ENCODE measurements at places on chromosomes 11 and 22.

- DNase-seq: no peak
Observed at GRCh38 chr11:65262776-65263175, 1.0 kb downstream of the POLA2 start.

GRCh38 chr11:102929972-102930371 lies 25.6 kb downstream of the MMP13 start:
- DNase-seq: no peak

DNA sequence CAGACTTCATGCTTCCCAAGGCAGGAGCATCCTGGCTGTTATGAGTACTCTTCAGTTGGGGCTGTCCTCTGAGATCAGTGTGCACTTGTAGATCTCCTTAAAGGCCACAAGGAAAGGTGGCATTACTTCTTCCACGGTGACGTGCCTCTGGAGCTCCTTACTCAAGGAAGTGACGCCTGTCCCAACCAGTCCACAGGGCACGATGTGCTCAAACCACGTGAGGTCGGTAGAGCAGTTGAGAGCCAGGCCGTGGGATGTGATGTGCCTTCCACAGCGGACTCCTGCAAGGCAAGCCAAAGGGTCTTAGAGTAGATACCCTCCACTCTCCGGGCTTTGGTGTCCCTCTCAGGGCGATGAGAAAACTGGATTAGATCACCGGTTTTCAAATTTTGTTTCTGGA lies 1.4 kb downstream of the LIPT2 start:
- DNase-seq: no peak

GRCh38 chr11:12048936-12049790 lies 40.7 kb upstream of the DKK3 start:
- no peak for DNase-seq

DNA sequence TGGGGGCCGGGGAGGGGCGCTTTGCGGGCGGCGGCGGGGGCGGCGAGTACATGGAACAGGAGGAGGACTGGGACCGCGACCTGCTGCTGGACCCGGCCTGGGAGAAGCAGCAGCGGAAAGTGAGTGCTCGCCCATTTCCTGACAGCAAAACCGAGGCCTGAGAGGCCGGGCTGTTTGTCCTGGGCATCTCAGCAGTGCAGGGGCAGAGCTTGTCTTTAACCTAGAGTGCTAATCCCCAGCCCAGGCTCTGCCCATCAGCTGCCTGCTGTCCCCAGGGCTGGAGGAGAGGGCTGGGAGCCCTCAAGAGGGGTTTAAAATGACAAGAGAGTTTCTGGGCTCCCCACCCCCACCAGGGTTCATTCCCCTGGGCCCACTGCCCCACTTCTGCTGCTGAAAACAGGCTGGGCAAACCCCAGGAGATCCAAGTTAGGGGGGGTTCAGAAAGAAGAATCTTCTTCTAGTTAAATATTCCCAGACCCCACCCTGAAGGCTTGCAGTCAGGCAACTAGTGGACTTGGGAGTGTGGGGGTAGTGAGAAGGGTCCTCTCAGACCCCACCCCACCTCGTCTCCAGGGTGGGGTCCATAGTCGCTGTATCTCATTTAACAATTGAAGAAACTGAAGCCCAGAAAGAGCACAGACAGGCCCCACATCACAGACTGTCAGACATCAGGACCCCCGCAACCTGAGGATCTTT lies 411 bp downstream of the ACTN3 start:
- no peak for DNase-seq

GRCh38 chr22:44972363-44973083 lies 37.3 kb downstream of the PHF21B start:
- no peak for DNase-seq

- no peak for DNase-seq
Observed at GRCh38 chr11:68997995-68998348, 15.1 kb downstream of the MRGPRF start.

DNA sequence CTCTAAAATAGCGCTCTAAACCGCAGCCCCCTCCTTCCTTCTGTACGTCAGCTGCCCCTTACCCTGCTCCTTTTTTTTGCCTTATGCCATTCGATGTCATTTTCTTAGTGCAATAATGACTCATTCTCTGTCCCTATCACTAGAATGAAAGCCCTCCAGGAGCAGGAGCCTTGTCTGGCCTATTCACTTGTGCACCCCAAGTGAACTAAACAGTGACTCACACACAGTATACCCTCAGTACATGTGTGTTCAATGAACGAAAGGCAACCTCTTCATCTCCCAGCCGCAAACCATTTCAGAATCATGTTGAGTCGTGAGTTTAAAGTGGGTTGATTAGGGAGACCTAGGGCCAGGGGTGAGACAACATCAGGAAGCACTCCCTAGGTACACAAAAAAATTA lies 50.7 kb upstream of the SPATA19 start:
- DNase-seq: no peak

DNA sequence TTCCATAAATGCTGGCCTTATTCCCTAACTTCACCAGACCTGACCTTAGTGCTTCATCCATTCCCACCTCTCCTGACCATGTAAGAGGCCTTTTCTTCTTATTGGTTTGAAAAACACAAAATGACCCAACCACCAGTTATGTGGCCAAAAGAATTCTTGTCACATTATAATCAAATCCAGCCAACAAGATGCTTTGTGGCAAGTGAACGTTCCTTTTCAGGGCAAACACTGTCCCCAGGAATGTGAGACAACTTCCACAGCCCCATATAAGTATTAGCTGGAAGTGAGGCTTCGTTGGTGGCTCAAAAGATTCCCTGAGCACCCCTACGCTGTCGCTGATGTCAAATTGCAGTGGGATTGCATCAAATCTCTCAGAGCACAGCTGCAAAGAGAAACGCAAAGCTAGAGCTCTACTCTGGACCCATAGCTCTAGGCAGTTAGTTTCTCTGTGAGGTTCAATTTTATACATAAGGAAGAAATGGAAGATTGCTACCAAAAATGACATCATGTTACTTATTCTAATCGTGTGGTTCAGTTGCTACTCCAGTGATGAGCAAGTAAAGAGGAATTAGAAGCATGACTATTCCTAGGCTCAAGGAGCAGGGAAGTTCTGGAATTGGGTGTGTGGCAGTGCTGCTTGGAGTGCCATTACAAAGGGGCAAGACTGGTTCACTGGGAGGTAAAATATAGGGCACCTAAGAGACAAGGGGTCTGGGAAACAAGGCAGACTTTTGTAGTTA lies 26.1 kb downstream of the GLYATL1 start:
- no peak for DNase-seq

GRCh38 chr22:42792453-42792908 lies 64.6 kb downstream of the ARFGAP3 start:
- DNase-seq: no peak

GRCh38 chr11:67698247-67698646 lies 23.8 kb upstream of the ALDH3B2 start:
- DNase-seq: peak; percentile 8

DNA sequence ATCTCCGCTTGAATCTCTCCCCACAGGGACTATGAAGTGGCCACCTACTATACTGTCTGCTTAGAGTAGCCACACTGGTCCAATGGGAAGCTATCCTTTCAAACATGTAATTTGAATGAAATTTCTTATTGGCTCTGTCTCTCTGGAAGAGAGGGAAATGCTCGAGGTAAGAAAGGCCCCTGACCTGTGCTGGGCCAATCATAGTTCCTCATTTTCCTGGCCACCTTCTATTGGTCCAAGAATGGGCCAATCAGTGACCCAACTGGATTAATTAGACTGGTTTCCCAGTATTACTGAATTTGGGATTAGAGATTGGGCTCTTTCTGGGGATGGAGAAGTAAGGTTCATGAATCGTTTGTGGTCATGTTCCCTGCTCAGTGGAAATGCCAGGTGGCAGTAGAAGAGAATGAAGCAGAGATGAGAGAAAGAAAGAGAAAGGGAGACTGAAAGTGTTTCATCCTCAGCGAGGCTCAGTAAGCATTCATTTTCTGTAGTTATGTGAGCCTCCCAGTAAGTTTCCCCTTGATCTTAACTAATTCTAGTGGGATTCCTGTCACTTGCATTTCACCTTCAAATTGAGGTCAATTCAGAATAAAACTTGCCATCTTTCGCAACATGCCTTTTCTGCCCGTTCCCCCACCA lies 8.4 kb upstream of the MMP20 start:
- DNase-seq: no peak

DNA sequence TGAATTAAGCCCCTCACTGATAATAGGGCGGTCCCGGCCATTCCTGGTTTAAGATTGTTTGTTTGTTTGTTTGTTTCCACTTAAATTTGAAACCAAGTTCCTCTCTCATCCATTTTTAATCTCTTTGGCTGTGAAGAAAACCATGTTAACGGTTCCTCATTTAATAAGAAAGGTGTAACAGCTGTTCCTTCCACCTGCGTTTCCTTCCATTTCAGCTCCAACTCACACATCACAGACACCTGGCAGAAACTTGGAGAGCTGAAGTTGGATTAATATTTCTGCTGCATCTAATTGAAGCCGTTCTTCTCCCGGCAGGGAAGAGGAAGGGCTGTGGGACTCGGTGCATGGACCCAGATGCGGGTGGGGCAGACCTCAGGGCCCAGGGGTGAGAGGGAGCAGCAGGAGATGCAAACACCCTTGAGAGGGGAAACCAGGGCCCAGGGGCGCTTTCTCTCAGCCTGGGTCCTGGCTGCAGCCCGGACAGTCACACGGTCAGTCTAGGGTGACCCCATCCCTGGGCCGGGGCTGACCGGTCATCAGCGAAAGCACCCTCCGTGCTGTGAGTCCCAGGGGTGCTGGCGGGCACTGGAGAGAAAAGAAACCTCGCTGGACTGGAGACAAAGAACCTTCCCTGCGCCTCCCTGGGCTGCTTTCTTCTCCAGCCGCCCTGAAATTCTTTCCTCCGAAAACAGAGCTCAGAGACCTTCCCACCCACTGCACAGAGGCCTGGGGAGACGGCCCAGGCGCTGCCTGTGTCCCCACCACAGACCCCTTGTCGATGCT lies 242.0 kb downstream of the BRD1 start:
- no peak for DNase-seq

DNA sequence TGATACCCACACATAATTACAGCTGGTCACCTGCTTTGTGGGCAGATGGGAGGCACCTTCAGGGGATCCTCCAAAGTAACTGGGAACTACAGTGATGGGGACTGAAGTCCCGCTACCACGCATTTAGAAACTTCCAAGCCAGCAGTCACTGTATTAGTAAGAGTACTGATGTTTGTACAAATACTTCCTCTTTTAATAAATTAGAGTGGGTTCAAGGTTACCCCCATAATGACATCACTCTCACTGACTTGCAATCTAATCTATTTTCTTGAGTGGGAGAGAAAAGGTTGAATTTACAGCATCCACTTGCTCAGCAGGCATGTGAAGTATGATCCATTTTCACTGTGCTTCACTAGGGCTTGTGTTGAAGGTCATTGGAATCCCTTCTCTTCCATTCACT lies 72.1 kb upstream of the TIMP3 start:
- no peak for DNase-seq

DNA sequence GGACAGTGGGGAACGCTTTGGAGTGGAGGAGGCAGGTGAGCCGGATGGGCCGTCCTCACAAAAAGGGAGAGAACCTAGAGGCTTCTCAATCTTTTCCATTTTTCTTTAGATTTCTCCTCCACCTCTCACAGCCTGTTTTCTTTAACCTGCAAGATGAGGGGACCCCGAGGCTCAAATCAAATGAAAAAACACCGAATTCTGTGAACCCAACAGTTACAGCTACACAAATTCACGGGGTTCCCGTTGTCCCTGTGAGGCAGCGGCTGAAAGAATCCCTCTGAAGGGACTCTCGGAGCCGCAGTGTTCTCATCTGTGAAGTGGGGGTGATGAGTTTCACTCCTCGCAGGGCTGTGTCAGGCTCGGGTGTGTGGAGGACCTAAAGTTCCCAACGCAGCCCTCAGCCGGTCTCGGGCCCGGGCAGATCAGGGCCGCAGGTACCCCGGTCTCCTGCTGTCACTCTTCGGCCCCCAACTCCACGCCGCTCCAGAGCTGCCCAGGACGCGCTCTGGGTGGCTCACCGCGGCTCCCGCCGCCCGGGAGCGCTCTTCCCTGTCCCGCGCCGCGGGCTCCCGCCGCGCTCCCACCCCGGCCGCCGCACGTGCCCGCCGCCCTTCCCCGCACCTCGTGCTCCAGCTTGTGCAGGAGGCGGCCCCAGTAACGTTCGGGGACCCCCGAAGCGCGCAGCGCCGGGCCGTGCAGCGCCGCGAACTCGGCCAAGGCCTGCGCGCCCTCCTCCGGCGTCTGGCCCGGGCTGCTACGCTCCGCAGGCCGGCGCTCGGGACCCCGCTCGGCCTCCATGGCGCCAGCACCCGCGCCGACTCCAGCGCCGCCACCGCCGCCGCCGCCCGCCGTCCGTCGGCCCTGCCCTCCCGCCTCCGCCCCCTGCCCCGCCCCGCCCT lies at the start of gene TTLL12:
Gene TTLL12, minus strand, starts transcription at position 863 of the 899 bp plus-strand sequence. Its CDS starts 65 bp downstream, at position 798.
- peak; percentile 45 for DNase-seq

GRCh38 chr11:116162086-116162885 lies 610.5 kb downstream of the BUD13 start:
- DNase-seq: no peak

DNA sequence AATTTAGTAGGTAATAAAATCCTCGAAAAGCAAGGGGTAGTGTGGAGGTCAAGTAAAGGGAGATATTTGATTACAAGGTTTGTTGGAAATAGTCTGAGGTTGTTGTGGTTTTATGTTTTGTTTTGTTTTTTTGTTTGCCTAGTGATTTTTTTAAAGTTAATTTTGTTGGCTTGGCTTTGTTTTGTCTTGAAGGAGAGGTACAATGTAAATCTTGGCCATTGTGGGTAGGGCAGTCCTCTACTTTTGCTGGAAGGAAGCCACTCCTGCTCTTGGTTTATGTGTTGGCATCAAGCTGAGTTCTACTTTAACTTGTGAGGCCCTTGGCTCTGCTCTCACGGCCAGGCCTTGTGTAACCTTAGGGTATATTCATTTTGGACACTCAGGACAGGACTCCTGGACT lies 3.2 kb downstream of the AMOTL1 start:
- no peak for DNase-seq

DNA sequence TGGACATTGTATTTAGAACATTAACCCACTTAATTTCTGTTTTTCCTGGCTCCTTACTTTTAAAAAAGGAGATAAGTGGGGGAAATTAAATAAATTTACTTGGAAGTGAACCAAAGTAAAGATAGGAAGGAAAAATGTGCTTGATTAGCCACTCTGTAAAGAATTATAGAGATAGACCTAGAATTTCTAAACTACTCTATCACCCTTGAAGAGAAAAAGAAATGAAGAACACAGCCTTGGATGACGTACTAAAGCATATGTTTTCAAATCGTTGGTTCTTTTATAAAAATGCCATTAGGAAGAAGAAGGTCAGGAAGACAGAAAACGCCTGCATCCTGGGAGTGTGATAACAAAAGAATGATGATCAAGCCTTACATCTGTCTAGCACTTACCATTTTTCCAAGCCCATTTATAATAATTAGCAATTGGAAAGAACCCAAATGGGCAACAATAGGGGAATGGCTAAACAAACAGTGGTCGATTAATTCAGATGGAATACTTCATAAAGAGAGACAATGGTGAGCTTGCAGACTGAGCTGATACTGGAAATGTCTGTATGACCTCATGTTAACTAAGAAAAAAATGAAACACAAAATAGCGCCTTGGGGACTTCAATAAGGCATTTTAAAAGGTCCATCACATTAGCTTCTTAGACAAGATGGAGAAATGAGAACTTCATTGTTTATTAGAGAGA lies 81.0 kb upstream of the LRRC55 start:
- no peak for DNase-seq

- no peak for DNase-seq
Observed at GRCh38 chr11:396948-397548, 3.0 kb downstream of the PKP3 start.

Data from NK-92 treated with Interleukin-12 subunit alpha and Interleukin-12 subunit beta, amount 100 ng/mL, for 24 hours (cell line).